Choroid plexus epithelial cell (primary cell): ENCODE measurements at places on chromosomes 1 and 21.

GRCh38 chr1:219085988-219086387 is 87.7 kb upstream of the LYPLAL1 start:
- DNase-seq, result peak; percentile 61

DNA sequence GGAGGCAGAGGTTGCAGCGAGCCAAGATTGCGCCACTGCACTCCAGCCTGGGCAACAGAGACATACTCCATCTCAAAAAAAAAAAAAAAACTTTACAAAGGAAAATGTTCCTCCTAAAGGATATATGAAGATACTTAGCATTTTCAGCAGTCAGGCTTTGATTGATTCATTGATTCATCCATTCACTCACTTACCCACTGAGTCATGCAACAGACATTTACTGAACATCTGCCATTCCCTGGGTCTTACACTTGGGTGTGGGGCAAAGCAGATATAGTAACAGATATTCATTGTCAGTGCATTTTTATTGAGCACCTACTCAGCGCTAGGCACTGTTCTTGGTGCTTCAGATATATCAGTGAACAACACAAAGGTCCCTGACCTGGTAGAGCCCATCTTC is 5.6 kb upstream of the LACTBL1 start:
- peak; percentile 38 for DNase-seq

- DNase-seq, result no peak
These were observed 1.2 kb upstream of the SLC25A33 start for GRCh38 chr1:9537863-9538668.

DNA sequence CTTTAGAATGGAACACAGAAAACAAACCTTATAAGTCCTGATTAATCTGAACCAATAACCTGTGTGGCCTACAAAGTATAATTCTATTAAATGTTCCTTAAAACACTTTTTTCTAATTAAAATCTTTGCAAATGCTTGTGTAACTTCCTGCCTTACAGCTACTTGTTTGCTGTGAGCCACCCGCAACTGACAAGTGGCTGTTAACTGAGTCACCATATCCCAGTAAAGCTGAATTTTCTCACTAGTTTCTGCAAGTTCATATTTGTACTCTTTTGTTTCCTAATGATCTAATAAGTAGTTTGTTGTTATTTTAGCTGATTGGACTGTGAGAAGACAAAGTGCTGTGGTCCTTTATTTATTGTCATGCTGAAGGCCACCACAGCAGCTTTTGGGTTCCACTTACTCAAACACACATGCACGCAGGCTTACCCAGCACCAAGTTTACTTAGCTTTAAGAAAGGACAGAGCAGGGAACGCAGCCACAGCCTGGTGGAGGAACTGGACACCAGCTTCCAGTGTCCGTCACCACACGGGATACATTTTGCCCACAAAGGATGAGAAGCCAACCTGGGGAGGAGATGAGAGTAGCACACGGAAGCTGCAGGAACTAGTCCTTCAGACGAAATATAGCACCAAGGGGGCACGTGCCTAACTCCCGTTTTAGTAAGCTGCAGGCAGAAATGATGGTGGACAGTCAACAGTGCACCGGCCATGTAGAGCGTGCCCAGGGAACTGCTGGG is 47.8 kb downstream of the LCA5L start:
- DNase-seq, result no peak

- no peak for DNase-seq
These were observed 9.7 kb upstream of the PIGC start for GRCh38 chr1:172453607-172454006.

DNA sequence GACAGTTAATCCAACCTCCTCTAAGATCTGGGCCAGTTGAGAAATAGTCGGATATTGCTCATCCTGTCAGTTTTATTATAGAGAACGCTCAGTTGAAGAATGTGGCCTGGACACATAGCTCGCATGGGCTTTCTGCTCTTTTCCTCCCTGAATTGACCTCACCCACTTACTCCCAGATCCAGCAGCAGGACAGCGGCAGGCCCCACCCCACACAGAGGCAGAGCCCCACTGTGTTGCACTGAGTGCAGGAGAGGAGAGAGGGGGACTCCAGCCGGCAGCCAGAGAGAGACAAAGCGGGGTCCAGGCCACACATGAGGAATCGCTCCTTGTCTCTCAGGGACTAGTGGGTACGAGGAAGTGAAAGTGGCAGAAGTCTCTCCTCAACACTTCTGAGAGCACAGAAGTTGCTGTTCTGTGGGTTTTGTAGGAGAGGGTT is 78.6 kb downstream of the LAMC1 start:
- peak; percentile 18 for DNase-seq

- no peak for DNase-seq
These were observed 27.3 kb upstream of the PDPN start for GRCh38 chr1:13556224-13556764.

GRCh38 chr1:184472136-184472535 is 85.3 kb downstream of the C1orf21 start:
- no peak for DNase-seq

DNA sequence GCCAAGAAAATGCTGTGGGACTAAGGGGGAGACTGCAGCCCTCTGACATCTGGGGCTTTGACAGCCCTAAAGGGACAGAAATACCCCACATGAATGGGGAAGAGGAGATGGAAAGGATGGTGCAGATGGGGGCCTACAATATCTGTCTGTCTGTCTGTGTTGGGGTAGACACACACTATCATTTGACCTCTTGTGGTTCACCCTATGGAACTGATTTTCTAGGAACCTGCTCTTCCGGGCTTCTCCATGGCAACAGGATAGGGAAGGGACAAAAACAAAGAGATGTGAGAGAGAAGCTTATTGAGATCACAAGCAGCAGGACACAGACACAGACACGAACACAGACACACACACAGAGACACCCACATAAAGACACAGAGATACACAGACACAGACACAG is 17.1 kb downstream of the KIF21B start:
- DNase-seq, result no peak

GRCh38 chr1:221699577-221699976 is 42.3 kb downstream of the DUSP10 start:
- peak; percentile 57 for DNase-seq

DNA sequence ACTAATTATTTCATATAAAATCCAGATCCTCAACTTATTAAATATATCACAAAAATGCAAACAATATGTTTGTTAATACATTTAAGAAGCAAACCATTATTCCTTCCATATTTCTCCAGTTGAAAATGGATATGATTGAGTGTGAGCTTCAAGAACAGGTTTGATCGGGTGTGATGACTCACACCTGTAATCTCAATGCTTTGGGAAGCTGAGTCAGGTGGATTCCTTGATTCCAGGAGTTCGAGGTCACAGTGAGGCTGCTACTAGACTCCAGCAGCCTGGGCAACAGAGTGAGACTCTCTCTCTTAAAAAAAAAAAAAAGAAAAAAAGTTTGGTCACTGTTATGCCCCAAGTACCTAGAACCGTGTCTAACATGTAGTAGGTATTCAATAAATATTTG is 42.9 kb upstream of the RRP15 start:
- no peak for DNase-seq

GRCh38 chr21:41403331-41403730 is 22.7 kb upstream of the MX1 start:
- no peak for DNase-seq

GRCh38 chr21:46456750-46457149 is 1.9 kb upstream of the DIP2A start:
- DNase-seq, result no peak

- DNase-seq, result peak; percentile 94
These were observed 165.9 kb downstream of the SDCCAG8 start for GRCh38 chr1:243421784-243422183.

DNA sequence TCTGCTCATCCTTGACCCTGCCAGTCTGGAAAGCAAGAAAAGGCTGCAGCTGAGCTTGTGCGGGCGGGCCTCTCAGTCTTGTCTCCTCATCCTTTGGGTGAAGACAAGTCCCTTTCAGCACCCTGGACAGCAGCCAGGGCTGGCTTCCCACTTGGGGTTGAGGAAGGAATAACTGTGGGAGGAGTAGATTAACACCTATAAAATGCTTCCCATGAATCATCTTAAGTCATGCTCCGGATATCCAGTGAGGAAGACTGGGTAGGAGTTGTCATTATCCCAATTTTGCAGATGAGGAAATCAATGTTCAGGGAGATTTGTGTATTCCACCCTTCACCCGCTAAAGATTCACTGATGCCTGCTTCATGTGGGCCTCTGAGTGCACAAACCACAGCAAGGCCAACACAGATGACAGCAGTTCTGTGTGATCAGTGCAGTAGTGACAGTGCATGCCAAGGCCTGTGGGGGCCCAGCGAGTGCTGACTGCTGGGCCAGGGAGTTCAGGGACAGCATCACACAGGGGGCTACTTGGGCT is 20.1 kb upstream of the COL16A1 start:
- peak; percentile 74 for DNase-seq

GRCh38 chr1:13899856-13900255 is 199.9 kb downstream of the PRDM2 start:
- peak; percentile 37 for DNase-seq

GRCh38 chr1:206725109-206725963 is 40.6 kb downstream of the MAPKAPK2 start:
- peak; percentile 72 for DNase-seq

- peak; percentile 54 for DNase-seq
These were observed 42.7 kb downstream of the ITSN1 start for GRCh38 chr21:33684923-33685560.

DNA sequence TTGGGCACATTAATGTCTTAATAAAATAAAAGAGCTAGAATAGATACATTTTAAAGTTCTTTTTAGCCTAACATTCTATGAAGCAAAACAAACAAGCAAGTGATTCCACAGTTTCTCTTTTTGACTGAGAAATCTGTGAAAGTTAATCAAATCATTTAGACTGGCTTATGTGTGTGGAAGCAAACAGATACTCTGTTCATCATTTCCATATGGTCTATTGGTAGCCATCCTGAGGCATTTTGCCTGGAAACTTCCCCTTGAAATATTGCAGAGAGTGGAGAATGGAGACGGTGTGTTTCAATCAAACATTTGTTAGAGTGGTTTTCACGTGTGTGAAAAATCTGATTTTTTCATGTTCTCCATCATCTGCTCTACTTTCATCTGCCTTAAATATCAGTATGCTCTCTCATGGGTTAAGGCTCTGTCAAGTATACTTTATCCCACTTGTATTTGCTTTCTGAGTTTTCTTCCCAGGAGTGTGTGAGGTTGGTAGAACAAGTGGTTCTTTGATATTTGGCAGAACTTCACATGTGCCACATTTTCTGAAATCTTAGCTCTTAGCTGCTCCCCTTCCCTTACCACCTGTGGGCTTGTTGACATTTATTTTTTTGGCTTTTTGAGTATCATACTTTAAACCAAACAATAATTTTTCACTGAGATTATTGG is 139.1 kb upstream of the PTGFR start:
- no peak for DNase-seq

DNA sequence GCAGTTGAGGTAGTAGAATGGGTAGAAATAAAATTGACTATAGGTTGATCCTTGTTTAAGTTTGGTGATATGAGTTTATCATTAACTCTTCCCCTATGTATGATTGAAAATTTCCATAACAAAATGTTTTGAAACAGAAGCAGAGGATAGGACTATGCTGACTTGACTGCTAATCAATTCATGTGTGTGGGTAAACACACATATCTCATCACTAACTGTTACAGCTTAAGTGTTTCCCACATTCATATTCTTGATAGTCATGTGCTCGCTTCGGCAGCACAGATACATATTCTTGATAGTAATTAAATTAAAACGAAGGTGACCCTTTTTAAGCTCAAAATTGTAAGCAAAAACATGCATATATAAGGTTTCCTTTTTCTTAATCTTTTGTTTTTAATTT is 68.2 kb upstream of the SAMSN1 start:
- DNase-seq, result no peak

- no peak for DNase-seq
These were observed 96.1 kb upstream of the KCNA3 start for GRCh38 chr1:110770832-110771231.

DNA sequence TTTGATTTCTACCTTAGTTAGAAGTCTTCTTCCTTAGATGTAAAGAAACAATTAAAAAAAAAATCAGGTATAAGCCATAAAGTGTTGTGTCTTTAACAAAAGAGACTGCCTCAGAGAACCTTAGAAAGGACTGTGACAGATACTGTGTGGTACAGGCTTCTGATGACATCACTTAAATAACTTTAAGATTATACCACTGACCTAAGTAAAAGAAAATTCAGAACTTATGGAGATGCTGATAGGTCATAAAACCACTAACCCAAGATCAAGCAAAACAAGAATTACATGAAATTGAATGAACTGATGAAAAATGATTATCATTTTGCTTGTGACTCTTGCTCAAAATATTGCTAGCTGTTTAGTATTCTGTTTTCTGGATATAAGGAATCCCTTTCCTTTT is 220.8 kb downstream of the NRIP1 start:
- peak; percentile 35 for DNase-seq

GRCh38 chr1:19360016-19360415 is 47.9 kb downstream of the SLC66A1 start:
- DNase-seq, result no peak

DNA sequence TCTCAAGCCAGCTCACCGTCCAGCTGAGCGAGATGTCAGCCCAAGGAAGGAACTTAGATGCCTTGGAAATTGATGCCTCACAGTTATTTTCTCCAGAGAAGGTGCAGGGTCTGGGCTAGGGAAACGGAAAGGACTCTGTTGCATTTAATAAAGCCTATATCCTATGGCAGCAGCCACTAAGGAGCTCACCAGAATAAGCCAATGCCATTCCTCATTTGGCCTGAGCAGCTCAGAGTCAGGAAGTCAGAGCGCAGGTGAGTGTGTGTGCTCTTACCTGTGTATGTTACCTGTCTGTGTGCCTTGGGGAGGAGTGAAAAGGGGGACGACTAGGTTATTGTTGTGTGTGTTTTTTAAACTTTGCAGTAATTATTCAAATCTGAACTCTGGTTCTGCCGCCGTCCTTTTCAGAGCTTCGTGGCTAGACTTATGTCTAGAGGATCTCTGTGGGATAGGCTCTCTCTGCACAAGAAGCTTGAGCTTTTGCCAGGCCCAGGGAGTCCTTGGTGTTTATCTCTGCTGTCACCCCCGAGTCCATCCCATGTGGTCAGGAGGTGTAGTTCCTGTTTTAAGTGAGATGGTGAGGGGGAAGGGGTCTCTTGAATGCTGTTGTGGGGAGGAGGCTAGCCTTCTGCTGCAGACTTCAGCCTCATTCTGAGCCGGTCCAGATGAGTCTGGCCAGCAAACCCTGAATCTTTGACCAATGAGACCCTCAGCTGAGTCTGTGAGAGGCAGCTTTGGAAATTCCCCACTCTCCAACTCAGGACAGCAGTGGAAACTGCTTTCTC is 2.4 kb downstream of the TMCC2 start:
- no peak for DNase-seq
